NCI-H1105 (cell line): ENCODE measurements at places on chromosomes 13 and 19.

GRCh38 chr13:87120476-87120875, 550.7 kb upstream of the SLITRK5 start:
- DNase-seq, result no peak

GRCh38 chr13:103883698-103884097, 817.5 kb upstream of the SLC10A2 start:
- no peak for DNase-seq

DNA sequence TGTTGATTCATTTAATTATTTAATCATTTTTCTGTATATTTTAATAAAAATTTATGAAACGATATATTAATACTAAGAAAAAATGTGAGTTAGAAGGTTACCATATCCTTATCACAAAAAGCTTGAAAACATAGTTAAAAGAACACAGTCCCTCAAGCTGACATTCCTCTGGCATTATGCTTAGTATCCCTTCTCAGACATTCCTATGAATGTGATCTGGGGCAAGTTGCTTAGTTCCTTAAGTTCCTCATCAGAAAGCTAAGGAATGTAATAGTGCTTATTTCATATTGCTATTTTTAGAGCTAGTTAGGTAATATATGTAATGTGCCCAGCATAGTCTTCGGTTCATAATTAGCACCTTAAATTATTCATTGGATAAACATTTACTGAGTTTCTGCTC, 122.8 kb downstream of the MTUS2 start:
- DNase-seq, result no peak

GRCh38 chr13:76148926-76149325, 512.8 kb downstream of the LMO7 start:
- no peak for DNase-seq

DNA sequence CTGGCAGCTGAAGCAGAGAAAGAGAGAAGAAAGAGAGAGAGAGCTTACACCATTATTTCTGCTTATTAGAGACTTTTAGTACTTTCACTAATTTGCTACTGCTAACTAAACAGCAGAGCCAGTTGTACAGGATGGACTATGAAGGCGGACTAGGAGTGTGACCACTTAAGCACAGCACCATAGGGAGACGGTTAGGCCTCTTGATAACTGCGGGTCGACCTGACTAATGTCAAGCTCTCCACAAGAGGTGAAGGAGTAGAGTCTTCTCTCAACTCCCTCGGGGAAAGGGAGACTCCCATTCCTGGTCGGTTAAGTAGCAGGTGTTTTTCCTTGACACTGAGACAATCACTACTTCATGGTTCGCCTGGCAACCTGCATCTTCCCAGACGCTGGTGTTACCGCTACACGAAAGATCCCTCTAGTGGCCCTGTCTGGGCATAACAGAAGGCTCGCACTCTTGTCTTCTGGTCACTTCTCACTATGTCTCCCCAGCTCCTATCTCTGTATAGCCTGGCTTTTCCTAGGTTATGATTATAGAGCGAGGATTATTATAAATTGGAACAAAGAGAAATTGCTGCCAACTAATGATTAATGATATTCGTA, 5.3 kb upstream of the PSG7 start:
- DNase-seq, result no peak
